ENCODE measurements at places on chromosomes 6 and 20.
A peak's percentile ranks its signal among the peaks of the same experiment; 100 is the strongest.

GRCh38 chr20:25008388-25009217, 16.1 kb upstream of the APMAP start:
- no peak for DNase-seq

- no peak for DNase-seq
These were observed 40.6 kb downstream of the HECA start for GRCh38 chr6:139175389-139175948.

- DNase-seq, result no peak
These were observed 206.1 kb downstream of the TTLL2 start for GRCh38 chr6:167530951-167531350.

DNA sequence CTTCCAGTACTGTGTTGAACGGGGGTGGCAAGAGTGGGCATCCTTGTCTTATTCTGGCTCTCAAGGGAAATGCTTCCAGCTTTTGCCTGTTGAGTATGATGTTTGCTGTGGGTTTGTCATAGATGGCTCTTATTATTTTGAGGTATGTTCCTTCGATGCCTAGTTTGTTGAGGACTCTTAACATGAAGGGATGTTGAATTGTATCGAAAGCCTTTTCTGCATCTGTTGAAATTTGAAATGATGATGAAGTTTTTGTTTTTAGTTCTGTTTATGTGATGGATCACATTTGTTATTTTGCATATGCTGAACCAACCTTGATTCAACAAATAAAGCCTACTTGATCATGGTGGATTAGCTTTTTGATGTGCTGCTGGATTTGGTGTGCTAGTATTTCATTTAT, 48.0 kb downstream of the RPRD1B start:
- no peak for DNase-seq

DNA sequence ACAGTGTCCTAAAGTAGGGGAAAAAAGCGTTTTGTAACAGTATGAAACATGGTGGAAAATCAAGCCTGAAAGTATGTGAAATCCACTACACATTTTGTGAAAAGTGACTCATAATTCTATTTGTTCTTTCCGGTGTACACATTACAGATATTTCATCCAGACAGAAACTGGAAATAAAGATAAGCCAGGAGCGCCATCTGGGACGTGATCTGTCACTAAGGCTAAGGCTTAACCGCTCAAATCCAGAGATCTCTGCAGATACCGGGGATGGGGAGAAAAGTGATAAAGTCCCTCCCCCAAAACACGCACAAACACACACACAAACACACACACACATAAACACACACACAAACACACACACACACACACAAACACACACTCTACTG, 26.6 kb upstream of the SRSF6 start:
- DNase-seq, result no peak

DNA sequence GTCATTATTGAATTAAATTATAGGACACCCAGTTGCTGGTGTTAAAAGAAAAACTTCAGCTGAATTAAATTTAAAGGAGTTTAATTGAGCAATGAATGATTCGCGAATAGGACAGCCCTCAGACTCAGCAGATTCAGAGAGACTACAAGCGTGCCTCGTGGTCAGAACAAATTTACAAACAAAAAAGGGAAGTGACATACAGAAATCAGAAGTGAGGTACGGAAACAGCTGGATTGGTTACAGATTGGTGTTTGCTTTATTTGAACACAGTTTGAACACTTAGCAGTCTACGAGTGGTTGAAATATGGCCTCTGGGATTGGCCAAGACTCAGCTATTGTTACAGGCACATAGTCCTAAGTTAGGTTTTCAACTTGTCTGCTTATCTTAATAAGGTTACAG, 25.8 kb upstream of the TNFRSF21 start:
- no peak for DNase-seq

DNA sequence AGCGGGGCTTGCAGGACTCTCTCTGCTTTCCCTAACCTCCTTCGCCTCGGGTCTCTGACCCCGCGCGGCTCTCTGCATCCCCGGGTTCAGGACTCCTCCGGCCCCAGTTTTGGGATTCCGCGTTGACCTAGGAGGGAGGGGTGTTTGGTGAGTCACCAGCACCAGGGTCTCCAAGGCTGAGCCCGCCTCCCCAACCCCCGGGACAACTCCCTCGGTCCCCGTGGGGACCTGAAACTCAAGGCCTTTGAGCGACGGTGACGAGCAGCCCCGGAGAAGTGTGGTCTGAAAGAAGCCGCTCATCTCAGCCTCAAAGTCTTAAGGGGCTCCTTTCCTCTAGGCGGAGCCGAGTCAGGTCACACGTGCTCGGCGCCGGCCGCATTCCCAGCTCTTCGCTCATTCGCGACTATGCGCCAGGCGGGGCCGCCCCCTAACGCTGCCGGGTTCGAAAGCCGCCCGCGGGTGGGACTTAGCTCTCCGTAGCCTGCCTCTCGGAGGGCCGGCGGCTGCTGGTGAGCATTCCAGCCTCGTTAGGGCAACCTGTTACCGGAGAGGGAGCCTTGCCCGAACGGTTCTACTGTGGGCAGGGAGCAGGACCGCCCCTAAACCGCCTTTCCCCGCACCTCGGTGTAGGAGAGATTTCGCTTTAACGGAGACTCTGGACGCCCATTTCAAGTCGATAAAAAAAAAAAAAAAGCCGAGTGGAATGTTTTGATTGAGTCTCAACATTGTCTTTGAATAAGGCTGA, 3.0 kb upstream of the PRDM13 start:
- DNase-seq, result no peak

DNA sequence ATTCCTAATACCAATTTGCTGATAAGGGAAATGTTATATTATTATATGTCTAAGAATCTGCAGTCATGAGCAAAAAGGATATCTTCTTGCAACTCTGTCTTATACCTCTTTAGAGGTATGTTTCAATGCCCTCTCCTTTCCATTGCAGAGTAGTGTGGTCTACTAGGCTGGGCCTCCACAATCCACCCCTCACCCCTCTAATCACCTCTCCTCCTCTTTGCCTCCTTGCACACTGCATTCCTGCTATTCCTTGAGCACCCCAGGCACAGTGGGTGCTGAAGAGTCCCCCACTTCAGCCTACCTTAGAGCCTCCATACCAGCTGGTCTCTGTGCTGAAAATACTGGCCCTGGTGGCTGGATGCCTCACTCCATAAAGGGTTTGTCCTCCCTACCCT, 26.9 kb downstream of the ARMC2 start:
- DNase-seq, result no peak

GRCh38 chr6:150826788-150827187, 38.7 kb upstream of the MTHFD1L start:
- no peak for DNase-seq

GRCh38 chr6:169536446-169537170, 165.2 kb downstream of the WDR27 start:
- DNase-seq, result no peak

DNA sequence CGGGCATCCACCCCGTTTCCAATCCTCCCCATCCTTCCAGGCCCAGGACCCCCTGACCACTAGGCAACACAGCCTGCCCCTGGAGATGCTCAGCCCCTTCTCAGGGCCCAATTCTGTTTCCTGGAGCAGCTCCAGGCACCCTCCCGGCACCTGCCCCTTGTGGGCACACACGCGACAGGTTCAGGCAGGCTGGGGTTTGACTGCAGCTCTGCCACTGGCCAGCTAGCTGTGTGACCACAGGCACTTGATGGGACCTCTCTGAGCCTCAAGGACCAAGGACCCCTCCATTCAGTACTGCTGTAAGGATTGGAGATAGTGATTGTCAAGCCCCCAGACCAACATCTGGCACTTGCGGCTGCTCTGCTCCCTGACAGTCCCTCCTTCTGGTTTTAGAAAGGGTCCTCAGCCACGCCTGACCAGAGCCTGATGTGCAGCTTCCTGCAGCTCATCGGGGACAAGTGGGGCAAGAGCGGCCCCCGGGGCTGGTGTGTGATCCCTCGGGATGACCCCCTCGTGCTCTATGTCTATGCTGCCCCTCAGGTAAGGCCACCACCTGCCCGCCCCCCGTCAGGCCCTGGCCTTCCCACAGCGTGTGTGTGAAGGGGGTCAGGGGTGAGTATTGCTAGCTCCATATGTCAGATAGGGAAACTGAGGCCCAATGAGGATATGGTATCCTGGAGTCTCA, 21.7 kb downstream of the FGD2 start:
- DNase-seq, result no peak

DNA sequence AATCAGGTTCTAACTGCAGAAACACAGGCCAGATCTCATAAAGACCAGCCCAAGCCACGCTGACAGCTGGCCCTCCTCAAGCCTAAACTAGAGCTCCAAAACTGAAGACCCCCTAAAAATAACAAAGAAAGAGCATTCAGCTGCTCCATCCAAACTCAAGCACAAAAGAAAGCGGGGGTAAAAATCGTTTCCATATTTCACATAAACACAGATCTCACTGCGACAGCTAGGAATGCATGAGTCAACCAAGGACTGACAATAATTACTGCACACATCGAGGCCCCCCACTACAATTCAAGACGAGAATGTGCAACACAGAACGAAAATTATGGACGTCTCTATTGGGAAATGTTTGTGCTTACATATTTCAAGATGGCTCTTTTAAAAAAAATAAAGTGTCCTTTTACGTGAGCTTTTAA, 31.1 kb downstream of the CNKSR3 start:
- DNase-seq, result no peak

DNA sequence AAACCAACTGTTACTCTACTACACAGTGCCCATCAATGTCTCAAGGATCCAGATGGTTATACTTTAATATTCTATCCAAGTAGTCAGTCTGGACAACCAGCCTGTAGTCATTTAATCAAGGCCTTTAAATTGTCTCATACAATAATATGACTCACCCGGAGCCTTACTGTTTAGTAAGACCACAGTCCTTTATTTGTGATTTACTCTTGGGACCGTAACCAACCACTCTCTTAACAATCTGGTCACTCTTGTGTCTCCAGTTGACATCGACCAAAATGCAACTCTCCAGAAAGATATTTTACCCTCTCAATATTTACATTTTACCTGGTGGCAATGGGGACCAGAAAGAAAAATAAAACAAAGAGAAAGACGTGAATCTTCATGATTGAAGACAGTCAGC, 14.9 kb downstream of the DEFB114 start:
- DNase-seq, result no peak

DNA sequence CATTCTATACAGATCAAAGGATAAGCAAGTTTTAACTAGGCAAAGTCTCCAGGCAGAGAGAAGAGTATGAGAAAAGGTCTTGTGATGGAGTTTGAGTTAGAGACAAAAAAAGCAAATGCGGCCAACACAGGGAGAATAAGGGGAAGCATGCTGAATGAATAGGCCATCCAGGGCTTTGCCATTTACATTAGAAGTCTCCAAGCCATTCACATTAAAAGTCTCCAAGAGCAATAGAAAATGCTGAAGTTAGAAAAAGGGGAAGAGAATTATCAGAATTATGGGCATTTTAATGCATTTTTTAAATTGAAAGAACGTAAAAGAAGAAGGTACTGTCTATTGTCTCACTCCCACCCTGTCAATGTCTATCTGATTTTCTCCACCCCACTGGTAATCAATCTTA, 49.4 kb downstream of the PDSS2 start:
- DNase-seq, result no peak

- no peak for DNase-seq
These were observed 455.0 kb upstream of the SOX4 start for GRCh38 chr6:21138336-21139069.

GRCh38 chr20:39298571-39299506, 336.7 kb downstream of the DHX35 start:
- DNase-seq, result no peak

- no peak for DNase-seq
These were observed 510.8 kb upstream of the POU3F2 start for GRCh38 chr6:98323605-98324004.

- DNase-seq, result no peak
These were observed 32.0 kb downstream of the TTLL2 start for GRCh38 chr6:167356874-167357273.

GRCh38 chr6:117624869-117625481, 22.7 kb upstream of the GOPC start:
- DNase-seq, result no peak

- DNase-seq, result no peak
These were observed 1.9 kb downstream of the MRPS26 start for GRCh38 chr20:3047486-3048419.

- DNase-seq, result peak; percentile 49
These were observed 18.7 kb downstream of the BTN3A1 start for GRCh38 chr6:26420688-26421171.

GRCh38 chr20:23503649-23504048, 12.7 kb downstream of the CST8 start:
- DNase-seq, result no peak

DNA sequence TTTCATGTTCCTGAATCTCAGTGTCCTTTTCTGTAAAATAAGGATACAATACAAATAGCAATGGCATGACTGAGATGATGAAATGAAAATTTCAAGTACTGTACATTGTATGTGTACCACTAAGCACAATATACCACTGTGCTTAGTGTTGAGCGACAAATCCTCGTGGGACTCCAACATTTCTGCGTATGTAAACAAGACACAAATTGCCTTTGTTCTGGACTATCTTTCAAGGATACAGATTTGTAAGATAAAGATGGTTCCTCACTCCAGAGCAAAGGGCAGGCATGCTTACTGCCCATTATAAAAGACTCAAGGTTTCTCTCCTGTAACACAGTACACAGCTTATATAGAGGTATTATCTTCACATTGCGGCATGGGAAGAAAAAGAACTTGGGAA, 6.0 kb downstream of the RARS2 start:
- no peak for DNase-seq

- no peak for DNase-seq
These were observed 56.0 kb downstream of the CDK5RAP1 start for GRCh38 chr20:33345342-33345741.

DNA sequence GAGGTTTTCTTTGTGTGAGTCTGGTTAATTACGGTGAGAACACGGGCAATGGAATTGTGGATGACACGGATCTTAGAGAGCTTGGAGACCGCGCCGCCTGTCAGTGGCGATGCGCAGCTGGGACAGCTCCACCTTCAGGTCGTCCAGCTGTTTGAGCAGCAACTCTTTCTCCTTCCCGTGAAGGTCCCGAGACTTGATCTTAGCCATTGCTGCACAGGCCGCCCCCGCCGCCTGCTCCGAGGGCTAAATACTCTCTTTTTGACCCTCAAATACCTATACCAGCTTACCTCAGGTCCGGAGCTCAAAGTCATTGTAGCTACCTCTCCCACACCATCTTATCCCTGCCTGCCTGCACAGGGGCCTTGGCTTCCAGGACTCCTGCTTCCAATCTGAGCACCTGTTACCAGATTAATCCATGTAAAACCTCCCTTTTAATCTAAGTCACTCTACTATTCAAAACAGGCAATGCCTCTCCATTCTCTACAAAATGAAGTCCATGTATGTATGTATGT, 100.2 kb downstream of the PREP start:
- DNase-seq, result no peak

- DNase-seq, result no peak
These were observed 21.1 kb upstream of the TAF8 start for GRCh38 chr6:42029062-42029685.

- no peak for DNase-seq
These were observed 4.1 kb upstream of the VEGFA start for GRCh38 chr6:43765776-43766499.
